D721Med (cell line): ENCODE measurements at places on chromosomes 13 and 19.

- no peak for DNase-seq
These were observed 15.7 kb downstream of the ZNF627 start for GRCh38 chr19:11612816-11613511.

DNA sequence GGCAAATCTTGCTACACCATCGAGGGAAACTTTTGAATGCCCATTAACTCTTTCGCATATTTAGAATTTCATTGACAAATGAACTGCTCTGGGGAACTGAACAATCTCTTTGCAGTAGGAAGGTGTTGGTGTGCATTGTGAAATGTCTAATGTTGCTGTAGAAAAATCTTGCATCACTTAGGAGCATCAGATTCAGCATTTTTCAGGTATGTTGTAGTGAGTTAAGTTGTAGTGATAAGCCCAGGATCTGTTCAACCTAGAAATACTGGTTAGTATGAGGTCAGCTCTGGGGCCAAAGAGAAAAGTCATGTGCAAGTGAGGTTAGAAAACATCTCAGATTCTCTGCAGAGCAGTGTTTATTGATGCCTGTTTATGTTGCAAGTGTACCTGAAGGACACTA lies 4.1 kb downstream of the FRY start:
- DNase-seq, result no peak

GRCh38 chr13:28245465-28245864 lies 107.1 kb downstream of the PAN3 start:
- no peak for DNase-seq

DNA sequence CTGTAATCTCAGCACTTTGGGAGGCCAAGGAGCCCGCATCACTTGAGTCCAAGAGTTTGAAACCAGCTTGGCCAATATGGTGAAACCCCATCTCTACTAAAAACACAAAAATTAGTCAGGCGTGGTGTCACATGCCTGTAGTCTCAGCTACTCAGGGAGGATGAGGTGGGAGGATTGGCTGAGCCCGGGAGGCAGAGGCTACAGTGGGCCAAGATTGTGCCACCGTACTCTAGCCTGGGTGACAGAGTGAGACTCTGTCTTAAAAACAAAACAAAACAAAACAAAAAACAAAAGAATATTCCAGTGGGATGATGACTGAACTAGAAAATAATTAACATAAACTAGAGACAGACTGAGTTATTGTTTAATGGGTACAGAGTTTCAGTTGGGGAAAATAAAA lies 81.7 kb upstream of the ABCC4 start:
- no peak for DNase-seq

DNA sequence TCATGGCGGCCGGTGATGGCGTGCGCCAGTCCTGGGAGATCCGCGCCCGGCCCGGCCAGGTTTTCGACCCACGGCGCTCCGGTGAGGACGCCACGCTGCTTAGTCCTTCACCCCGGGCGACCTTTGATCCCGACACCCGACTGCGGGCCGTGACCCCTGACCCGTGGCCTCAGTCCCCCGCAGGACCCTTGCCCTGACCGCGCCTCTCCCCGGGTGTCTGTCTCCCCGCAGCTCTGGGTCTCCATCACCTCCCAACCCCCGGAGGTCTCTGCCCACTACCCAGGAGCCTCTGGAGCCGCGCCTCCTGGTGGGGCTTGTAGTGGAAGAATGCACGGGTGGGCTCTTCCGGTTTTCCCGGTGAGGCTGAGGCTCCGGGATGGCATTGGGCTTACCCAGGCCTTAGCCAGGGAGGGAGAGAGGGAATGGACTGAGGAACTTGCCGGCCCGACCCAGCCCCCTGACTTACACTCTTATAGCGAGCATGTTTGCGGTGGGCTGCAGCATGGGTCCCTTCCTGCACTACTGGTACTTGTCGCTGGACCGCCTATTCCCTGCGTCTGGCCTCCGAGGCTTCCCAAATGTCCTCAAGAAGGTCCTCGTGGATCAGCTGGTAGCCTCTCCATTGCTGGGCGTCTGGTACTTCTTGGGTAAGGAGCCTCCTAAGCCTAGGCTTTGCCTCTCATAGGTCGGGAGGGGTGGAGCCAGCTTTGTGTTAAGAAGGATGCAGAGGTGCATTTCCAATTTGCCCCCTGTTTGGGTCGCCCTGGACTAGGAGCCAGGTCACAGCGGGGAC lies 566 bp downstream of the MPV17L2 start:
- no peak for DNase-seq

- DNase-seq, result no peak
These were observed 25.6 kb upstream of the GAS6 start for GRCh38 chr13:113889467-113889866.
